NCI-H146 (cell line): ENCODE measurements at places on chromosomes 1 and 21.
A peak's percentile ranks its signal among the peaks of the same experiment; 100 is the strongest.

- DNase-seq, result no peak
These were observed 3.9 kb downstream of the PSMB2 start for GRCh38 chr1:35637401-35637809.

GRCh38 chr1:68938051-68938666, 441.3 kb upstream of the DEPDC1 start:
- no peak for DNase-seq

DNA sequence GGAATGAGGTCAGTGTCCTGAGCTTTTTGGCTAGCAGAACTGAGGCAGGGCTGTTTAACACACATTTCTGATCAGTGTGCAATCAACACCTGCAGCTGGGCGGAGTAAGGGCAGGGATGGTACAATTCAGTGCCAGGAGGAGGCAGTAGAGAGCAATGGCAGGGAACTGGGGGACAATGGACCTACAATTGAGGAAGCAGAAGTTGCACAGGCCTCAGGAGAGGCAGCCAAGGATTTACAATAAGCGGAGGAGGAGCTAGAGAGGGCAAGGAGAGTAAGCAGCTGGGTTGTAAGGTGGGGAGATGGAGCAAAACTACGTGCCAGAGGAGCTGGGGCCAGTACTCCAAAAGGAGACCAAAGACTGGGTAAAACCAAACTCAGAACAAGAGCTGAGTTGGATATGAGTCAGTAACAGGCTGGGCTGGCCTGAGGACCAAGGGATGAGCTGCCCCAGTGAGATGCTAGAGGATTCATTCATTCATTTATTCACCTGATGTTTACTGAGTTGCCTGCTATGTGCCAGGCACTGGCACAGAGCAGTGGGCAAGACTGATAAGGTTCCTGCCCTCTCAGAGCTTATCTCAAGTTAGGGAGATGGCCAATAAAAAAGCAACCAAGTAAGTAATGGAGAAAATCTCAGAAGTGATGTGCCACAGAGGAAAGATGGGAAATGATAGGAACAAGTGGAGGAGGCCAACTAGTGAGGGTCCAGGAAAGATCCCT, 10.4 kb upstream of the GALE start:
- DNase-seq, result peak; percentile 8

DNA sequence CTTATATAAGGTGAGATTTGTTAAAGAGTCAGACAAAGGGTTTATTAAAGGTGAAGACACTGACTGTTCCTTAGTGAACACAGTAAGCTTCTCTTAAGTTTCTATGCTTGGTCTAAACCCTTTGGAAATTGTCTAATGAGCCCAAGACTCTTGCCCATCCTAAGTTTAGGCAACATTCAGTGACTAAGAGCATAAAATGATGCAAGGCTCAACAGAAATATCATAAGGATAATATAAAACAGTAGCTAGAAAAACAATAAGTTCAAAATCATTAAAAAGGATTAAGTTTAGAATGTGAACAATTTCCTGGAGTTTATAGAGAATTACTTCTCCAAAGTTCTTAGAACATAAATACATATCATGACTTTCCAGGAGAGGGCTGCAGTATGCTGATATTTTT, 108.9 kb upstream of the PDC start:
- no peak for DNase-seq

DNA sequence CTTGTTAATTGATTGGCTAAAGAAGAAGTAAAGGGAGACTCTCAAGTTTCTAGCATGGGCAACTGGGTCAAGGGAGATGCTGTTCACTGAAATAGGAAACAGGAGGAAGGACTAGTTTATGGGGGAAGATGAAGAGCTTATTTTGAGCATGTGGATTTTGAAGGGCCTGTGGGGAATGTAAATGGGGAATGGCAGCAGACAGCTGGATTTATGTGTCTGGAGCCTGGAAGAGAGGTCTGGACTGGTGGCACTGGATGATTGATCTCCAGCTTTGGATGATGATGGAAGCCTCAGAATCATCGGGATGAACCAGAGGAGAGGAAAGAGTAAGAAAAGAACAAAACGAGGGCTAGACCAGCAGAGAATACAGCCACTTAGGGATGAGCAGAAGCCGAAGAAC, 54.9 kb upstream of the ENAH start:
- no peak for DNase-seq

GRCh38 chr1:151705753-151706463, 10.7 kb downstream of the CELF3 start:
- no peak for DNase-seq

DNA sequence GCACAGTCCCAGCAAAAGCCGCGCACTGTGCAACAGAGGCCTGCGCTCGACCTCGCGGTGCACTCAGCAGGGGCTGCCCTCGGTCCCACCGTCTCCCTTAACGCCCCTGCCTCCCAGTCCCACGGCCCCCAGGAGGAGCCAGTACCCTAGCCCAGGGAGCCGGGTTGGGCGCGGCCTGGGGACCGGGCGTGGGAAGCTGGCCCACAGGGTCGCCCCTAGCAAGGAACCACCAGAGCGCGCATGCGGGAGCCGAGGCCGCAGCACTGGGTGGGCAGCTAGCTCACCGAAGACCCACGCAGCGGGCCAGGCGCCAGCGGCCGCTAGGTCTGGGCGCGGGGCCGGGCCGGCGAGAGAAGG, 21.6 kb upstream of the ZNF678 start:
- DNase-seq, result no peak

GRCh38 chr1:168920456-168921094, 185.9 kb upstream of the ATP1B1 start:
- peak; percentile 11 for DNase-seq

GRCh38 chr1:187617776-187618175, 789.0 kb downstream of the PLA2G4A start:
- DNase-seq, result no peak

DNA sequence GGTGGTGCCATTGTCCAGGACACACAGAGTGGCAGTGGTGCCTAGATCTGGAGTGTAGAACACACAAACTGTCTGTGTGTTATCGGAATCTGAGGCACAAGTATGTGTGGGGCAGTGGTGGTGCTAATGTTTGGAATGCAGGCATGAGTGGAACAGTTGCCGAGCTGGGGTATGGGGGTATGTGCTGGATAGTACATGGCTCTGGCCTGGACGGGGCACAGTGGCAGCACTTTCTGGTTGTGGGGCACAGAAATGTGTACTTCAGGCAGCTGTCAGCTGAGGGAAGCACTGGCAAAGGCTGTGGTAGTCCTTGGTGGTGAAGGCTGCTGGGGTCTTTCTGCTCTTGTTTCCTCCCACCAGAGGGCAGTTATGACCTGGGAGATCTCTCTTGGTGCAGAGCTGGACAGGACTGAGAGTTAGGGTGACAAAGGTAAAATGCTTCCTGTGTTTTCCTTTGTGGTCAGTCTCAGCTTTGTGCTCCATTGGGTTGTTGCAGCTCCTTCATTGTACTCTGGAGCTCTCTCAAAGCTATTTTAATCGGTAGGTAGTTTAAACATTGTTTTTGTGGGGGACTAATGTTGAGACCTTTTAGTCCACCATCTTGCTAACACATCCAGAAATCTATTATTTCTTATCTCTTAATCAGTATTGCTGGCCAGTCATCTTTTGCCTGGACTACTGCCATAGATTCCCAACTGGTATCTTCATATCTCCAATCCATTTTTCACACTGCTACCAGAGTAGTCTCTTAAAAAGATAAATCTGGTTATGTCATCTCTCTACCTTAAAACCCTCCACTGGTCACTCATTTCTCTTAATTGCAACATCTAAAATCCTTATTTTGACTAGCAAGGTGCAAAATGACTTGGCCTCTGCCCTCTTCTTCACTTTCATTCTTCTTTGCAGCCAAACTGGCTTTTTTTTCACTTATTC, 83.9 kb upstream of the NBPF4 start:
- DNase-seq, result no peak

GRCh38 chr1:15323351-15323988, 76.4 kb downstream of the FHAD1 start:
- DNase-seq, result peak; percentile 57

DNA sequence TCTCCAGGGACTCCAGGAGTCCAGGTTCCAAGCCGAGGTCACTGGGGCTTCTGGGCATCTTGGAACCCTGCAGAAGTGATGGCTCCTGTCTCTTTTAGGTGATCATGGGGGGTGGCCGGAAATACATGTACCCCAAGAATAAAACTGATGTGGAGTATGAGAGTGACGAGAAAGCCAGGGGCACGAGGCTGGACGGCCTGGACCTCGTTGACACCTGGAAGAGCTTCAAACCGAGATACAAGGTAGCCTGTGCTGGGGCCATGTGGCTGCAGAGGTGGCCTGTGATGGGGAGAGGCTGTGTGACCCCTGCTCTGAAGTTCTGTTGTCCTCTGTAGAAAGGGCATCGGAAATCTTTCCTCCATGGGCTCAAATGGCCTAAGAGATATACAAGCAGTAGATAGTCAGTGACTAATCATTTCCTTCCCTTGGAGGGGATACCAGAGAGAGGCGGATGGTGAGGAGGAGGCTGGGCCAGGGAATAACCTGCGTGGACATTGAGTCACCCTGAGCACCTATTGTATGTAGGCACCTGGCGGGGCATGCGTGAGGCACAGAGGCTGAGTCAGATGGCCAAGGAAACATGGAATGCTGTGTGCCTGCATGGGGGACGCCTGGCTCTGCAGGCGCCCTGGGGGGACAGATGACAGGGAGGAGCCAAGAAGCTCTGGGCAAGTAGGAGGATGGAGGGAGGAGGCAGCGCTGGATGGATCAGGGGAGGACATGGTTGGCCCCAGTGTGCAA, 59.0 kb downstream of the ALPL start:
- no peak for DNase-seq

DNA sequence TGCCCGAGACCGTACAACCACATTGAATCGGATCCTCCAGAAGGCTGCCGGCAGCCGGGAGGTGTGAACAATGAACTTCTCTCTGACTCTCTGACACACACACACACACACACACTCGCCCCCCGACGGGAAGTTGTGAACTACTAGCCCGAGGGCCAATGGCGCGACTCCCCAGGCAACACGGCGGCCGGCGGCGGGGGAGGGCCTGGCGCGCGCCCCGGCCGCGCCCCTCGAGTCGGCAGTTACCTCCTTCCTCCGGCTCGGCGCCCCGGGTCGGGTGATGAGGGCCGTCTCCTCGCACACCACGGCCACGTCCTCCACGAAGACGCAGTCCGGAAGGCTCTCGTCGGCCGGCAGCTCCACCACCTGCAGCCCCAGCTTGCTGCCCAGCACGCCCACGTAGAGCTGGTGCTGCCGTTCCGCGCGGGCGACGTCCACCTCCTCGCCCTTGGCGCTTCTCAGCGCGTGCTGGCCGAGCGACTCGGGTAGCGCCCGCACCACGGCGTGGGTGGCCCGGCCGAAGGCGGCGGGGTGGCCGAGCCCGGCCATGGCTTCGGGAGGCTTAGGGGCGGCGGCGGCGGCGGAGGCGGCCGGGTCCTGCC, 361 bp downstream of the DDAH1 start:
- peak; percentile 80 for DNase-seq

GRCh38 chr1:81073580-81073979, 727.2 kb upstream of the ADGRL2 start:
- DNase-seq, result no peak

DNA sequence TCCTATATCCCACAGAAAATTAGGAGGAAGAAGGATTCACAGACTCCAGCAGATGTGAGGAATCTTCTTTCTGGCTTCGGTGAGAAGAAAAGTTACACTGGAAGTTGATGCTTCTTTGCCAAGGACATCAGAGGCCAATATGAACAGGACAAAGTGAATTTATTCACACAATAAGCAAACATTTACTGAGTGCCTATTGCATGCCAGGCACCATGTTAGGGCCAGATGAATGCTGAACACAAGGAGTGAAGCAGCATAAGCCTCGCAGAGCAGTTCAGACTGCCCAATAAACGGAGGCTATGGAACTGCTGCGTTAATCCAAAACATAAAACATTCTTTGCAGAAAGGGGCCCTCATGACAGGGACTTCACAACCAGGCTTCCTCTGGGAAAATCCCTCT, 114.6 kb downstream of the LMX1A start:
- DNase-seq, result no peak

GRCh38 chr1:16256478-16256877, 19.5 kb upstream of the CPLANE2 start:
- DNase-seq, result no peak

- DNase-seq, result no peak
These were observed 20.9 kb downstream of the POFUT2 start for GRCh38 chr21:45266518-45267389.

- DNase-seq, result no peak
These were observed 162.7 kb downstream of the PIGK start for GRCh38 chr1:77056525-77056924.

DNA sequence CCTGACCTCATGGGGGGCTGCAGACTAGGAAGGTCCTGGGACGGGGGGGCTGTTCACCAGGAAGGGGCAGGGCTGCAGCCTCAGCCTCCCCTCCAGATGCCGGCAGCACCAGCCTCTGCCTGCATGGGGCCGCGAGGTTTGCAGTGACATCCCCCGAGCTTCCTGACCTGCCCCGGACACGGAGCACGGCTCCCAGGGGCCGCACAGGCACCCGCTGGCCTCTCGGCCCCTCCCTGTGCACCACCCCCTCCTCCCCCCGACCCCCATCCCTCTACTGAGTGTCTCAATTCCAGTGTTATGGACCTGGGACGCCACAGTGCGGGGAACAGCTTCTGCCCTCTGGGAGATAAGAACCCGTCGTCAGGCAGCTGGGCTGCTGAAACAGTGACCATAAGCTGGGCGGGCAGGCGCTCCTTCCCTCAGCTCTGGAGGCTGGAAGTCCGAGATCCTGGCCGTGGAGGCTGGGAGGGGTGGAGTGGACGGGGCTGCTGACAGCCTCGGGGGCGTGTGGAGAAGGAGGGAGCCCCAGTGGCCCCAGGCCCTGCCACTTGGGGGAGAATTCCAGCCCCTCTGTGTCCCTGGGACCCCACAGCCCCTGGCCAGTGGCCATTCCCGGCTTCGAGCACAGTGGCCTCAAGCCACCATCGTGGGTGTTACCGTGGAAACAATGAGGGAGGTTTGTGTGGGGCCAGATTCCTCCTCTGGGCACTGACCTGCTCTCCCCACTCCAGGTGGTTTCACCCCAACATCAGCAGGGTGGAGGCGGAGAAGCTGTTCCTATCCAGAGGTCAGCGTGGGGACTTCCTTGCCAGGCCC, 11.6 kb downstream of the RNF223 start:
- no peak for DNase-seq

DNA sequence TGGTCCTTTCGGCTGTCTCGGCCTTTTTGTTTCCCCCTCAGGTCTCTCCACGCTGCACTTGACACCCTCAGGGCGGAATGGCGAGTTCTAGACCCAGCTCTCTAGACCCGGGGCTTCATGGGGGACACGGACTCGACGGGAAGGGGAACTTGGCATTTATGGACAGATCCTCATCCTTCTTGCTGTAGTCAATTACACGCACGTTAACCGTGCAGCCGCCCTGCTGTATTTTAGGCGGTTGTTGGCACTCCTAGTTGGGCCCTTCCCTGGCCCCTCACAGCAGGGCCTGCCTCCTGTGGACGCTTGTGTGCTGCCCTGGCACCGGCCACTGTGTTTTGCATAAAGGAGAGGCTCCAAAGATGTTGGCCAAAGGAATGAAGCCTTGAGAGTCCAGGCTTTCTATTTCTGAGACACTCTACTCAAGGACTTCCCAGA, 558 bp upstream of the BTG3 start:
- peak; percentile 29 for DNase-seq

DNA sequence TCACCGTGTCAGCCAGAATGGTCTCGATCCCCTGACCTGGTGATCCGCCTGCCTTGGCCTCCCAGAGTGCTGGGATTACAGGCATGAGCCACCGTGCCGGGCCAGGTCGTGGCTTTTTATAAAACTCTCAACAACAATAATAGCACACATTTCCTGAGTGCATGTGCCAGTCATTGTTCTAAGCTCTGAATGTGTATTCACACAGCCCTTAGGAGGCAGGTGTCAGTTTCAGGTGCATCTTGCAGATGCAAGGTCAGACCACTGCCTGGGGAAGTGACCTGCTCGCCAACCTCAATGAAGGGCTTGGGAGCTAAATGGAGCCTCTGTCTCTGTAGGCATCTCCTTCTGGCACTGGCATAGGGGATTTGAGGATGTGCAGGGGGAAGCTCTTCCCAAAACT, 1.6 kb upstream of the LEFTY2 start:
- DNase-seq, result peak; percentile 65
